EL (cell line): ENCODE measurements at places on chromosomes 11 and 22.

- peak; percentile 83 for DNase-seq
These were observed 144.3 kb downstream of the TEAD1 start for GRCh38 chr11:12818333-12819015.

- no peak for DNase-seq
These were observed 18.5 kb downstream of the GAB2 start for GRCh38 chr11:78399136-78399535.

DNA sequence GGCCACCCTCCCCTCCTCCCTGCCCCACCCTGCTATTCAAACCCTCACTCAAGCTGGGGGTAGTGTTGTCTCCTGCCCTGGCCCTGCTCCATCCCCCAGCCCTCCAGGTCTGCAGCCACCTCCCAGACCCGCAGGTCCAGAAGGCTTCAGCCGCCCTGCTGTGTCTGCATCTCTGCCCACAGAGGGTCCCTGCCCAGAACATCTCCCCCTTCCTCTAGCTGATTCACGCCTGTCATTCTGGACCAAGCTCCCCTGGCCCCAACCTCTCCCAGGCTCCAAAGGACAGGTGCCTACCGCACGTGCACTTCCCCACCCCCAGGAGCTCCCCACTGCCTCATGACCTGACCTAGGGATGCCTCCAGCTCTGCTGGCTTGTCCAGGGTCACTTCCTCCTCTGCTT lies 16.0 kb upstream of the SHISAL1 start:
- DNase-seq, result no peak

GRCh38 chr22:26679003-26679629 lies 21.7 kb downstream of the MIAT start:
- peak; percentile 78 for DNase-seq

- no peak for DNase-seq
These were observed 96.2 kb upstream of the MTMR2 start for GRCh38 chr11:96019810-96020747.

- DNase-seq, result no peak
These were observed 15.1 kb downstream of the LDHC start for GRCh38 chr11:18427240-18427639.

DNA sequence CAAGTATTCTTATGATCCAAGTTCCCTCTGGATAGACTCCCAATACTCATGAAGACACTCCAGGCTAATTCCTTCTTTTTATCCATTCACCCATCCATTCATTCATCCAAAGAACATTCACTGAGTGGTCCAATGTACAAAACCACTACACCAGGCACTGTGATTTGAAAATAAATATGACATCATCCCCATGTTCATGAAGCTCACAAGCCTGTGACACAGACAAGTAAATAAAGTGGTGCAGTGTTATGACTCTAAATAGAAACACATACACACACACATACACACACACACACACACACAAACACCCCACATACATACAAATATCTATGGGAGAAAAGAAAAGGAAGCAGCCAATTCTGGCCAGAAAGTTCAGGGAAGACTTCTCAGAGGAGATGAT lies 35.5 kb downstream of the MTMR2 start:
- DNase-seq, result no peak

- DNase-seq, result peak; percentile 35
These were observed 56.2 kb upstream of the SC5D start for GRCh38 chr11:121236115-121237001.

GRCh38 chr22:32531931-32532819 lies 57.6 kb downstream of the FBXO7 start:
- peak; percentile 96 for DNase-seq

GRCh38 chr11:47345890-47346563 lies 6.5 kb downstream of the MYBPC3 start:
- DNase-seq, result no peak

DNA sequence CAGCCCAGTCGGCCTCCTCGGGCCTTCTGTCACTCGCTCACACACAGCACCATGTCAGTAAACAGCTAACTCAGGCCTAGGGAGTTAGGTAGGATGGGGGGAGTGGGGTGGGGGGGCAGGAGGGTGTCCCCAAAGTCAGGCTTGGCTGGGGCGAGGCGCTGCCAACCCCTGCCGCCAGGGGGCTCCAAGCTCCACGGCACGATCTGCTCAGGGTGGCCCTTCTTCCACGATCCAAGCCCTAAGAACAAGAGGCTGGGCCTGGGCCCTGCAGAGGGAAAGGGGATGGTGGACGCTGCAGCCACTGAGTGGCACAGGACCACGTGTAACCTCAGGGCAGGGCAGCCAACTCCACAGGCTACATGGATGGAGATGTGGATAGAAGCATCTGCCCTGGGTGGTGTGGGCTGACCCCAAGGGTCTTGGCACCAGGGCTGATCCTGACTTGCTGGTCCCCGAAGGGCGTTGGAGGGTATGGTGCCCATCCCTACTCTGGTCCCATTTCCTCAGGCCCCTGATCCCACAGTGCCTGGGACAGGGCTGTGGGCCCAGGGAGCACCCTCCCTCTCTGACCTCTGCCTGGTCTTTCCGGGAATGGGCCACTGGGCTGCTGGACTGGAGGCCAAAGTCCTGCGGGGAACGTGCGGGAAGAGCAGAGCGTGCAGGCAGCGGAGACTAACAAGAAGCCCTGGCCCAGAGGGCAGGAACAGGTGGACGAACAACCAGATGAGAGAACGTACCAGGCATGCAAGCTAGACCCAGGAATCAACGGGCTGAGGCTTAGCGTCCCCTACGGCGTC lies 29.1 kb upstream of the TXNRD2 start:
- peak; percentile 57 for DNase-seq

- DNase-seq, result peak; percentile 81
These were observed 15.6 kb downstream of the ARAP1 start for GRCh38 chr11:72736452-72737069.

DNA sequence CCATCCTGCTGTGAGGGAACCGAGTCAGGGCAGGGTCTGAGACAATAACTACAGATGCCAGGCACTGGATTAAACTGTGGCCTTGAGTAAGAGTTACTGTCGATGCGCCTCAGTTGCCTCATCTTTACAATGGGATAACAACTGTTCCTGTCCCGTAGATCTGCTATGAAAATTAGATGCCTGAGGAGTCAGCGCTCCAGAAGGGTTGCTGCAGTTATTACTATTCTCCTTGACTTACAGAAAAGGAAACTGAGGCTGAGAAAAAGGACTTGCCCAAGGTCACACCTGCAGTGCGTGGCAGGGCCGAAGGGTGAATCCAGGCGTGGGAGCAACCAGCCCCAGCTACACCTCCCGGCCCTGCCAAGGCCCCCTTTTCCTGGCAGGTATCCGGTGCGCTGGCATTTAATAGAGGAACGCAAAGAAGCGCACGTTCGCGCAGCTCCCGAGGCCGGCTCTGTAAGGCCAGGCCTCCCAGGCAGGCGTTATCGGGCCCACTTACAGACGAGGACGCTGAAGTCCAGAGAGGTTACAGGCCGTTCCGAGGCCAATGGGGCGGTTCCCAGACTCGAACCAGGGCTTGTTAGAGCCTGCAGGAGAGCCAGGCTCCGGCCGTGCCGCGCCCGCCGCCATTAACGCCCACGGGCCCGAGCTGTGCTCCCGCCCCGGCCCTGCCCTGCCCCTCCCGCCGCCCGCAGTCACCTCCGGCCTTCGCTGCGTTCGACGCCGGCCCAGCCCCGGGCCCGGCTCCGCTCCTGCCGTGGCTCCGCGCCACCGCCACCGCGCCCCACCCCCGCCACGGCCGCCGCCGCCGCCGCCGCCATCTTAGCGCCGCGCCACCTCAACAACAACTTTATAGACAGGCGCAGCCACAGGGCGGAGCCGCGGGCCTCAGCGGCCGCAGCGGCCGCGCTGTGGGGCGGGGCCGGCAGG lies at the start of gene C11orf68:
Gene C11orf68, minus strand, starts transcription at position 852 of the 930 bp plus-strand sequence. Its CDS starts 31 bp downstream, at position 821.
- peak; percentile 48 for DNase-seq
